Activated T-helper 9 cell treated with anti-CD3 and anti-CD28 coated beads, Interleukin-2, amount 50 U/mL, for 16 hours (primary cell): ENCODE measurements at places on chromosomes 13 and 19.

DNA sequence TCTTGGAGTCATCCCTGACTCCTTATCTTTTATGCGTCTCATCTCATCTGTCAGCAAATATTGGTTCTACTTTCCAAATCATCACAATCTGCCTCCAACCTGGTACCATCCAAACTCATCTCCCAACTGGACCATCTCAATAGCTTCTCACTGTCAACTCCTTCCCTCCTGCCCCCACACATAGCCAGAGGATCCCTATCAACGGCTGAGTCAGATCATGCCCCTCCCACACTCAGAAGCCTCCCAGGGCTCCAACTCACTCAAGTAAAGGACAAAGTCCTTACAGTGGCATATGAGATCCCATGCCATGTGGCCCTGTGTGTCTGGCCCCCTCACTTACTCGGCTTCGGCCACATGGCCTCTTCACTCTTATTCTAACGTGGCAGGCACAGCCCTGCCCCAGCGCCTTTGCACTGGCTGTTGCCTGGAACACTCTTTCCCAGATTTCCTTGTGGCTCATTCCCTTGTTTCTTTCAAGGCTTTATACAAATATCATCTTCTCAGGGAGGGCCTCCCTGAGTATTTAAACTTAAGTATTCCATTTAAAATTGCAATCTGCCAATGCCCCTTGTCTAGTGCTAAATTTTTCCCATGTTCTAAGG, 4.3 kb downstream of the SPRED3 start:
- DNase-seq, result no peak

DNA sequence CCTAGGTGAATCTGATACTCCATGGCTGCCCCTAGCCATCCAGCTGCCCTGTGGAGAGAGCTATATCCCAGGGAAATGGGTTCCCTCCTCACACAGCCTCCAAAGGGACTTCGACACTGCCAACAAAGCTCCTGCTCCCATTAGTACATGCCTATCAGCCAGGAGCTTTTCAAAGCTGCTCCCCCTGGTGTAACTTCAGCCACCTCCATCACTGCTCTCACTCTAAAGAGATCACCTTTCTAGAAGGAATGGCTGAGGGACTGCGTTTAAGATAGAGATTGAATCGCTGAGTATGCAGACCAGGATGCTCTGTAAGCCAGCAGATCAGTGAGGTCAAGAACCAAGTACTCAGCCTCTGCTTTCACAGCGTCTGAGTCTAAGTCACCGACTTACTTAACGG, 213.7 kb downstream of the NALCN start:
- DNase-seq, result no peak

DNA sequence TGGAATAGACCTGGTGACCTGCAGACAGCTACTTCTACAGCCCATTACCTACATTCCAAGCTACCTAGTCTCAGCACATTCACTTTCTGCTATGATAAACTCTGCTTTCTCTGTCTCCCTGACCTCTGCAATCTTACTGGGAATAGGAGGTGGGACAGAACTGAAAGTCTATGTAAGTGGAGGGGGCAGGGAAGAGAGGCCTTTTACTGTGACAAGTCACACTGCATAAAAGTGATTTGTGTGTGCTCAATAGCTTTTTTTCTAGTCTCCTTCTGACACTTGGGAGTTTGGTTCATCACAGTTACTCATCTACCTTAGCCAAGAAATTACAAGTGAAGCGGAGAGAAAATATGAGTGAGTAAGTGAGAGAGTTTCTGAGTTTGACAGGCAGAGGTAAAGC, 322.4 kb downstream of the OLFM4 start:
- DNase-seq, result no peak

DNA sequence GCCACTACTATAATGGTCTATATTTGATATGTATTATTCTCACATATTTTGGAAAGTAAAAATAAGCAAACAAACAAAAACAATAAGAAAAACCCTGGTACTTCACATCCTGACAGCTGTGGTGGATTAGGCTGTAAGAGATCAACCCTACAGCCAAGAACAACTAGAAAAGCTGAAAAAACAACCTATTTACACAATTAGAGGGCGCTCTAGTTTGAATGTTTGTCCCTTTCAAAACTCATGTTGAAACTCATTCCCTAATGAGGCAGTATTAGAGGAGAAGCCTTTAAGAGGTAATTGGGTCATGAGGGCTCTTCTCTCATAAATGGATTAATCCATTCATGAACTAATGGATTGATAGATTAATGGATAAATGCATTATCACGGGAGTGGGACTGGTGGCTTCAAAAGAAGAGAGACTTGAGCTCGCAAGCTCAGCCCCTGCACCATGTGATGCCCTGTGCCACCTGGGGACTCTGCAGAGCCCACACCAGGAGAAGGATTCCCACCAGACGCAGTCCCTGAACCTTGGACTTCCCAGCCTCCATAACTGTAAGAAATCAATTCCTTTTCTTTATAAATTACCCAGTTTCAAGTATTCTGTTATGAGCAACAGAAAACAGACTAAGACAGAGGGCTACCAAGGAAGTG, 733.9 kb upstream of the ARGLU1 start:
- no peak for DNase-seq

- DNase-seq, result no peak
Measured at GRCh38 chr19:1455336-1456120, 5.6 kb downstream of the APC2 start.

- DNase-seq, result no peak
Measured at GRCh38 chr13:20258208-20258962, 26.3 kb upstream of the GJB6 start.

DNA sequence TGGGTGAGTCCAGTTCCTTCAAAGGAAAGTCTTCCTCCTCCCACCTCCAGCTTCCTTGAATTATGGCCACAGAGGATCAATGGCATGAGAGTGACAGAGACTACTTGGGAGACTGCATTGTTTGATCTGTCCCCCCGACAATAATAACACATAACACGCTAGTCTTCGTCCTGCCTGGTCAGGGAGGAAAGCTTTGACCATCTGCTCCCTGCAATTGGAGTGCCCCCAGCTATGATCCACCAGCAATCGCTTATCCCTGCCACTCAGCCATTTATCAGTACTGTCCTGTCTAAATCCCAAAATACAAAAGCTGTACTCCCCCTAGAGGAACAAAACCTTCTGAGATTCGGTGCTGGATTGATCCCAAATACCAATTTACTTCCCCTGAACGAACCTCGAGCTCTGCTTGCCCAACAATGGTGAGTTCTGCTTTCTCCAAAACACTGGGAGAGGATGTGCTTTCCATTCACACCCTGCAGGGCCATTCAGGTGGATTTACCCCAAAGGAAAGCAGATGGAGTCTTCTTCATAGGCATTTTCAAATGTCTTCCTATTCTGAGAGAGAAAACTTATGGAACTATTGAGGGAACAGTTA, 466.7 kb downstream of the TSHZ3 start:
- no peak for DNase-seq

DNA sequence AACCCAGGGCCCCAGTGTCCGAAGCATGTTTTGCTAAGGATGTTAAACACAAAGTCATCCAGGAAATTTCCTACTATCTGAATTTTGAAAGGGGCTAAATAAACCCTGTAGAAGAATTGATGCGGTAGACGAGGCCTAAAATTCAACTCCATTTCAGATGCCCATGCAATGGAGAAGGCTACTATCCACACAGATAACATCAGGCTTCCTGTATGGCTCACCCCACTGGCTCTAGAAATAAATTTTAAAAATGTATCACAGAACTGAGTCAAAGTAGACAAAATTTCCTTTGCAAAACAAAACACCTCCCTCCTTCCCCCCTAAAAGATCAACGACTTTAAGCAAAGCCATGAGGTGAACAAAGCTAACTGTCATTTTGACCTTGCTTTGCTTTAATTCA, 188.4 kb downstream of the ABCC4 start:
- DNase-seq, result no peak

DNA sequence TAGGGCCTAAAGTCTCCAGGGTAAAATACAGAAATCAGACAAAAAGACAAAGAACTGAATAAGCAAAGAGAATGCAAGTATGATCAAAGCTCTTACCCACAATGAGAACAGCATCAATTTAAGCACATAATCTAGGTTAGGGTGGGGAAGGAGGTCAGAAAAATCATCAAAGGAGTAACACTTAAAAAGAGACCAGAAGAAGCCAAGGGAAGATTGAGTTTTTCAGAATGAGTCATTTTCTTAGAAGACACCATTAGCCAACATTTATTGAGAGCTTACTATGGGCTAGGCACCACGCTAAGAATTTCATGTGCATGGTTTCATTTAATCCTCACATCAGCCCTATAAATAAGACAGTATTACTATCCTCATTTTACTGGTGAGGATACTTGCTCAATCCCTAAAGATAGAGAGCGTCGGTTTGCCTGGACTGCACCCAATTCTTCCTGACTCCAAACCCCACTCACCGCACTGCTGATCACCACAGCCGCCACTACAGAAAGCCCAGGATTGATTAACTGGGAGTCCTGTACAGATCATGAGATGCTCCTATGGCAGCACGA, 1.7 kb upstream of the SHISA2 start:
- no peak for DNase-seq

DNA sequence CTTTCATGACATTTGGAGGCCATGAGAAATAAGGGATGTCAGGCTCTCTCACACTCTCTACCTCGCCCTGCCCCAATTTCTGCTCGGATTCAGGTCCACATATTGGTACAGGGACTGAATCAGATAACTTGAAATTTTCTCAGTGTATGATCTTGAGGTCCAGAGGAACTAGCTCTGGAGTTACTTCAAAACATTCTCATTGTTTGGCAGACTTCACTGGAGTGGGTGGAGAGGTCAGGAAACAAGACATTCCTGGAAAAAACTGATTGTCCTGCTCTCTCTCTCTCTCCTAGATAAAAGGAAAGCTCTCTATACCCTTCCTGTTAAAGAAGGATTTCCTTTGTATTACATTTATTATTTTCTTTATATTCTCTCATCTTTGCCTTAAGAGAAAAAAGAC, 428.1 kb upstream of the DACH1 start:
- DNase-seq, result no peak

DNA sequence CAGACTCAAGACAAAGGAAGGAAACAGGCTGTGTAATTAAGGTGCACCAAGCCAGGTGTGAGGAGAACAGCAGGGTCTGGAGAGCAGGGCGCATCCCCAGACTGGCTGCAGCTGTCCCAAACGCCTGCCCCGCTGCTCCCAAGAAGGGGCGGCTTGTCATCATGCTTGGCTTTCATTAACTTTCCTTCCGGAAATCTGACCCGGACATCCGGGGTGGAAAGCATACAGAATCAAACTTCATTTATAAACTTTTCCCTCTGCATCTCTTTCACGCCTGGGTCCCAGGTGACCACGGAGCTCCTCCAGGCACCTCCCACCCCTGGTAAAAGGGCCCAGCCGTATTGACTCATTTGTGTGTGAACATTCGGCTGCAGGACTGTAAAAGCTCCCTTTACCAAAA, 31.7 kb downstream of the TSHZ3 start:
- DNase-seq, result no peak

- no peak for DNase-seq
Measured at GRCh38 chr13:99320693-99321481, 13.7 kb upstream of the GPR183 start.

DNA sequence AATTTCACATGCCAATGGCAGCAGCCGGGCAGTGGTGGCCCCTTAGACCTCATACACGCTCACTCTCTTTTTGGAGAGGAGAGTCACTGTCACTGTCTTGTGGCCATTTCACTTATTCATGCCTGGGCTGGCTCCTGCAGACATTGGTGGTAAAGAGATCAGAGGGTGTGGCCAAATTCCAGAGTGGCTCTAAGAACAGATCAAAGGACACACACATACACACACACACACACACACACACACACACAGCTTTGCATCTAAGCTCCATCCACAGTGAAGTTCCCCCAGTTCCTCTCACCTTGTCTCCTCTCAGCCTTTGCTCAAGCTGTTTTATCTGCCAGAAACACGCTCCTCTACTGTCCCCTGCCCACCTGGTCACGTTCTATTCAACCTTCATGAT, 46.5 kb upstream of the KPNA3 start:
- no peak for DNase-seq

DNA sequence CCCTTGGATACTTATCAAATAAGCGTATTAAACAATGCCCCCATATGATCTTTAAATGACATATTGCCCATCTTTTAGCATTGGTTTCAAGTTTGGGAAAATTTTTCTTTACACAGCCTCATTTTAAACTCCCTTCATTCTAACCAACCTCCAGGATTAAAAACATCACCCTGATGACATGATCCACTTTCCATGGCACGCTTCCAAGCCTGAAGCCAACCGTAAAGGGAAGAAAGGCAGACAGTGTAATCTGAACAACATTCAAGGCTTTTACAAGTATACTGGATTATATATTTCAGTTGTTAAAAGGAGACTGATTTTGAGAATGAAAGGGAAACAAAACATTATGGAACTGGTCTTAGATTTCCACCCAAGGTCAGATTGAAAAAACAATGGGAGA, 1721.9 kb downstream of the OLFM4 start:
- DNase-seq, result no peak

- no peak for DNase-seq
Measured at GRCh38 chr13:22128441-22129408, 457.9 kb downstream of the FGF9 start.

DNA sequence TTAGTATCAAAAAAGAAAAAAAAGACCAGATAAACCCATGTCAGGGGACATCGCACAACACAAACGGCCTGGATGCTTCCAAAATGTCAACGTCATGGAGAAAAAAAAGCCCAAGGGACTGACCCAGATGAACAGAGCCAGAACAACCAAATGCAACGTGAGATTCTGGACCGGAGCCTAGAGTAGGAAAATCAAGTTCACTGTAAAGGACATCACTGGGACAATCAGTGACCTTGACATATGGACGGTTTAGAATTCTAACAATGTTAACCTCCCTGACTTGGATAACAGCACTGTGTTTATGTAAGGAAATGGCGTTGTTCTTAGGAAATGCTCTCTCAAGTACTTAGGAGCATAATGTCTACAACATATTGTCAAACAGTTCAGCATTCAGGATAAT, 15.1 kb upstream of the EMP3 start:
- DNase-seq, result no peak

- no peak for DNase-seq
Measured at GRCh38 chr13:95716231-95716630, 39.3 kb downstream of the DNAJC3 start.

DNA sequence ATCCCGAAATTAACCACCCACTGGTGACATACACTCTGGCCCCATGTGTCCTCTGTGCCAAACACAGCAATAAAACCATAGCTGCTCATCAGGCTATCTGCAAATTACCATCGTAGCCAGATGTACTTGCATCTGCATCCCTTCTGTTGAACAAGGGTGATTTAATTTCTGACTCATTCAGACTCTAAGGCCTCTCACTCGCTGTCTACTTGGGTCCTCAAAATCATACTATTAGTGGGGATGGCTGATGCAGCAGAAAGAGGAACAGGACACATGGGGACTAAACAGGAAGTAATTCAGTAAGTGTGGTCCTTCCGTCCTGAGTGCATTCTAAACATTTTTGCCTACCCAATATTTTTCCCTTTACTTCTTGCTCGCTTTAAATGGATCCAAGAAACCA, 2275.0 kb upstream of the PCDH20 start:
- no peak for DNase-seq
